ENCODE measurements at places on chromosomes 4 and X. TPM values are rescaled to one million over a fixed set of nuclear protein-coding genes. Genes with fewer than 3 reads are reported as not detected.

BGN gene
- total RNA-seq, result not detected

JCHAIN gene
- 47.0 TPM for total RNA-seq

COL25A1 gene
- total RNA-seq, result not detected

KIF4A gene
- total RNA-seq, result 0.49 TPM

F8 gene
- total RNA-seq, result 2.0 TPM

MAGEA1 gene
- not detected for total RNA-seq

ASB12 gene
- total RNA-seq, result 0.18 TPM

MAOB gene
- total RNA-seq, result not detected

GRCh38 chr4:63105839-63106238, 1303.4 kb downstream of the TECRL start:
- no peak for DNase-seq

DNA sequence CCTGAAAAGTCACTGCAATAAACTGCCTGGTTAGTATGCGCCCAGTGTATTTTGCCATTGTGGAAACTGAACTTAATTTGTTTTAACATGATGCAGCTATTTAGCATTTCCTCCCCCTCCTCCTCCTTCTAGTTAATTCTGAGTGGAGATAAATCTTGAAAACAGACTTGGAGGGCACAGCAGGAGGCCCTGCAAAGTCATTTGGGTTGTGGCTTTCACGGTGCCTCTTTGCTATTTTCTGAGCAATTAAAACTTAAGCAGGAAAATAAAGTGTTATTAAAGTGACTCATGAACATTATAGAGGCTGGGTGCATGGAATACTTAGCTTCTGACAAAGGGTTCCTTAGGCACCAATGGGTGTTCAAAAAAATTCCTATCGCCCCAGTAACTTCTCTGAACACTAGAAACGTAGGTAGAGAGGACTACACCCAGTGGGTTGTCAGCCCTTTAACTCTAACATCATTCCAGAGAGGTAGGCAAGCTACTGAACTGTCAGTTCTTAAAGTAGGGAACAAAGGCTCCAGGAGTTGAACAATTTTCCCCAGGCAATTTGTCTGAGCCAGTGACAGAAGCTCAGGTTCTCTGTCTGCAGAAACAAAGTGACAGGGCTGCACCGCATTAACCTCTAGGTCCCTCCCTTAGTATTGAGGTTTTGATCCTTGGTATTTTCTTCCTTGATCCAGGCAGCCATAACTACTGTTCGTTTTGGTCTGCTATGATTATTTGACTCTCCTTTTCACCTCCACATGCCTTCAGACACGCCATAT, 158.3 kb upstream of the KIT start:
- no peak for DNase-seq

DNA sequence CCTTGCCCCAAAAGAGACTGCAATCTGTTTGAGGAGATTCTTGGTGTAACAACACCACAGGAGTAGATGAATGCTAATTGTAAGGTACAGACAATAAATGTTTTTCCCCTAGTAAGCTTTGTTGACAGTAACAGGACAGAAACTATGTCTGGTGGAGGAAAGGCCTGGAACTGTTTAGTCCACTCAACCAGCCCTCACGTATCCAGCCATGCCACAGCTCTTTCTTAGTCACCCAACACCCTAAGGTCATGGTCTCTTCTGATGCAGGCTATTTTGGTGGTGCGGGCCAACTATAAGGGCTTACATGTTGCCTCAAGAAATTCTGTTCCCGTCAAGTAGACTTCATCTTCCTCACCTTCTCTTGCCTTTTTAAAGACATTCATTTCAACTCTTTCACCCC, 75.9 kb upstream of the GAB1 start:
- no peak for DNase-seq

GRCh38 chr4:2788532-2789103, 4.3 kb upstream of the SH3BP2 start:
- peak; percentile 17 for DNase-seq

DNA sequence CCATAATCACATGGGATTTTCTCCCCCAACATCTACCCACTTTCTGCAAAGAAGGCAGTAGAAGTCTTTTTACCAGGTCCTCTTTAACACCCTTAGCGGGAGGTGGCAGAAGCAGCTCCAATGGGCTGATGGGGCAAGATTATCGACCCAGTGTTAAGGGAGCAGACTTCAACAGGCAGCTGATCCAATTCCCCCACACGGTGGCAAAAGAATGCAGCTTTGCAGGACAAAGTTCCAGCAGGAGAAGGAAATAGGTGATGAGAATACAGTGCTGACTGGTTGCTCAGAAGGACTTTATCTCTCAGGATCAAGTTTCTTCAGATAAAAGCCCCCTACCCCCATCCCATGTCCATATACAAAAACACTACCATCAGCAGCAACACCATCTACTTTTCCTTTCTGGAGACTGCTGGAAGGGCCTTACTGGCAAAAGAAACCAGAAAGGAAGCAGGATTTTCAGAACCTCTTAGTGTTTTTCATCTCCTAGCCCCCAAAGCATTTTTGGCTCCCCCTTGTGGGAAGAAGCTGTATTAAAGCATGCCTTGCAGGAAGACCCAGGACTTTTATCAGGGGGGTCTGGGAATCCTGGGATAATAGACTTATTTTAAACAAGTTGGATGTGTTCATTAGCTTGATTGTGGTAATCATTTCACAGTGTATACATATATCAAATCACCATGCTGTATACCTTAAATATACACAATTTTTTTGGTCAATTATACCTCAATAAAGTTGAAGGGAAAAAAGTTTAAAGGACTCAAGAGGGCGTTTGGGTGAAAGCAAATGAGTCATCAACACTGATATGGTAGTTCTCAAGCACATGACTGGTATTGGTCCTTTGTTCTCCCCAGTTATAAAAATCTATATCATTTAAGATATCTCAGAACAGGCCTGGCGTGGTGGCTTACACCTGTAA, 146.4 kb downstream of the GPC3 start:
- no peak for DNase-seq

- DNase-seq, result no peak
These were observed 723.7 kb upstream of the AGA start for GRCh38 chr4:178165951-178166308.

DNA sequence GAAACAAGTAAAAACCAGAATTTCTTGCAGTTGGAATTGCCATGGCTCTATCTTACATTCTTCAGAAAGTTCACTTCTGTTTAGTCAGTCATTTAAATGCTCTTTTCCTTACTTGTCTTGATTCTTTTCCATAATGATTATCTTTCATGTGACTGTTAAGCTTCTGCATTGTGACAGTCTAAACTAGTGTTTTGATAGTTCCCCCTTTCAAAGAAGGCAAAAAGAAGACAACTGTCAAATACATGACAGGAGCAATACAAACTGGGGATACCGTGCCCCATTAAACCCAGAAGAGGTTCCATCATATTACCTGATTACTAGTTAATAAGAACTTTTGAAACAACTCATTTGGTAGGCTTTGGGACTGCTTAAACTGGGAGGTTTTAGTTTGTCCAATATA, 476.2 kb downstream of the PCDH19 start:
- no peak for DNase-seq

DNA sequence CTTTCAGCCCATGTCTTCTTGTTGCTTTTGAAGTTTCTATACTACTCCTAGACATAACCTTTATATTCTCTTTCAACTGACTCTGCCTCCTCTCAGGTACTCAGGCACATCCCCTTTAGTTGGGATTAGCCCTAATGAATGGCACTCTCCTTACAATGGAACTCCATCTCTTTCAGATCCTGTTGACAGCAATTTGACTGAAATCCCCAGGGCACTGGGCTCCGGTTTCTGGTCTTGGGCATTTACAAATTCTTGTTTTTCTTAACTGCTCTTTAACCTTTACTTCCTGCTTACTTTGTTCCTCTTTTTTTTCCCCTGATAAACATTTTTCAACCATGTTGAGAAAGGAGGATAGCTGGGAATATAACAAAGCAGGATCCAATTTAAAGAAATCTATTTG, 68.9 kb downstream of the ENOX2 start:
- no peak for DNase-seq

DNA sequence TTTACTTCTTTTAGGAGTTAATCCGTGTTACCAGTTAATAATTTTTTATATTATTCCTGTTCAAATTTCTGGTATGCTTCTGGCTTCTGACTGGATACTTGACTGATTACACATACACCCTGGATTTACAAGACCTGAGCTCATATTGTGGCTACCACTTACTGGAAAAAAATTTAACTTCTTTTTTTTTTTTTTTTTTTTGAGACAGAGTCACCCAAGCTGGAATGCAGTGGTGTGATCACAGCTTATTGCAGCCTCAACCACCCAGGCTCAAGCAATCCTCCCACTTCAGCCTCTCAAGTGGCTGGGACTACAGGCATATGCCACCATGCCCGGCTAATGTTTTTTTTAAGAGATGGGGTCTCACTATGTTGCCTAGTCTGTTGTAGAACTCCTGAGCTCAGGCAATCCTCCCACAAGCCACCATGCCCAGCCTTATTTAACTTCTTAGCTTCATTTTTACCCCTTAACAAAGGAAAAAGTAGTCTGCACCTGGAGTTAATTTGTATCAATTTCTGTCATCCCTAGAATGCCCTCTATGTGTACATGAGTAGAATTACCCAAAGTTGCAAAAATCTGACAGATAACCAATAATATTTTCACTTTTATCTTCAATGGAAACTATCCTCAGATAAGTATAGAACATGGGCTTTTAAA, 50.3 kb downstream of the TMEM165 start:
- no peak for DNase-seq

DNA sequence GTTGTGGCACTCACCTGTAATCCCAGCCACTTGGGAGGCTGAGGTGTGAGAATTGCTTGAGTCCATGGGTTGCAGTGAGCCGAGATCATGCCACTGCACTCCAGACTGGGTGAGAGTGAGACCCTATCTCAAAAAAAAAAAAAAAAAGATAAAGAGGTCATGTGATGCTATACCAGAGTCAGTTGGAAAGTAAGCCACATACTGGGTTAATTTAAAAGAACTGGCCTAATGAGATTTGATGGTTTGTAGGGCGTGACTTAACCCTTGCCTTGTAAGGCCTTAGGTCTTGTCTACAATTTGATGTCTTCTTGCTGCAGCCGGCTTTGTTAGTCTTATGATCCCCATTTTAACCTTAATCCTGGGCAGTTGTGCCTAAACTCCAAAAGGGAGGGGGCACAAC, 5.2 kb downstream of the MGST2 start:
- DNase-seq, result no peak

DNA sequence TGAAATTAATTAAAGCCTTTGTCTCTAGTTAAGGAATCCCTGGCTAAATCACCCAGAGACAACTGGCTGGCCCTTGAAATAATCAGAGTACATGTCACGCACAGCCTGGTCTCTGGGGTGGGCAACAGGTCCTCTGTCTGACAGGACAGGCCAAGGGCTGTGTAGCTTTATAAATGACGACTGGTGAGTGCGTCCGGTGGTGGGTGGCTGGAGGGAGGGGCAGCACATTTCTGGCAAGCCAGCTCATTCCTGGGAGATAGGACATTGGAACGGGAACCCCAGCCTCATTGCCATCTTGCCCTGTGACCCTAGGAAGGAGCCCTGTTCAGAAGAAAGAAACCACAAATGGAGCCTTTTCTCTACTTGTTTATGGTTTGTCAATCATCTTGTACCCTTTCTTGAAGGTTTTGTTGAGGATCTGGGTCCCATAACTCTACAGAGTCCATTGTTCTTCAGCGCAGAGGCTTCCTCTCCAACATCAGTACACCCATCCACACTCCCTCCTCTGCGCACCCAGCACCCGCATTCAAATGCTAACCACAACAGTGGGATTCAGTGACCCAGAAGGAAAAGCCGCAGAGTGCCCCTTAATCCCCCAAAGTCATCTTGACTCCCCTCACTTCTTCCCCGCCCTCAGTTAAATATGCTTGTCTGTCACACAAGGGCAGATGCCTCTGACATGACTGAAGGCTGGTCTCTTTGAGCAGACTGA, 368.1 kb downstream of the UNC5C start:
- DNase-seq, result no peak

- no peak for DNase-seq
These were observed 29.4 kb downstream of the APELA start for GRCh38 chr4:164906368-164906767.

DNA sequence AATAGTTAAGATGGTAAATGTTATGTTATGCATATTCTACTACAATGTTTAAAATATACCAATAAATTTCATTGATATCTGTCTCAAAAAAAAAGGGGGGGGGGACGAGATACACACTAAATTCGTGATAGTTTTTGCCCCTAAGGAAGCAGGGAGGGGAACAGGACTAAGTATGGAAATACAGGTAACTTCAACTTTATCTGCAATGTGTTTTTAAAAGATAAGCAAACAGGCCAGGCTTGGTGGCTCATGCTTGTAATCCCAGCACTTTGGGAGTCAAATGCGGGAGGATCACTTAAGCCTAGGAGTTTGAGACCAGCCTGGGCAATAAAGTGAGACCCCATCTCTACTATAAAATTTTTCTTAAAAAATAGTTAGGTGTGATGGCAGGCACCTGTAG, 13.4 kb upstream of the CLOCK start:
- DNase-seq, result no peak

DNA sequence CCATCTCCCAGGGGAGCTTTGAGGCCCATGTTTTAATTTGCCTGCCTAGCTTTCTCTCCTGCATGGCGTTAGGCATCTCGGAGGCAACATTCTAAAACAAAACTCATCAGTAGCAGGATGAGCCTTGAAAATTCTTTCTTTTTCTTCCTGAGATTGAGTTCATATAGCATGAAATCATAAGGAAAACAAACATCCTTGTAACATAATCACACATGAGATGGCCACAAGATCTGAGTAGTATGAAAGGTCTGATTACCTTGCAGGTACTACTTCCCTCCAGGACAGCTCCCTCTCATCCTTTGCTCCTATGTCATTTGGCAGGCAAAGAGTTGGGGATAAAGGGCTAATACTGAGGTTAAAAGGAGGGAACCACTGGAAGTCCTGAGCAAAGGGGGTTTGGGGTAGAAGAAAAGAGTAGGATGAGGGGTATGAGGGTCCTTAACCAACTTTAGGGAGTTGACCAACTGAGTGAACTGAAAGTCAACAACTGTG, 37.5 kb upstream of the CXCL8 start:
- no peak for DNase-seq

DNA sequence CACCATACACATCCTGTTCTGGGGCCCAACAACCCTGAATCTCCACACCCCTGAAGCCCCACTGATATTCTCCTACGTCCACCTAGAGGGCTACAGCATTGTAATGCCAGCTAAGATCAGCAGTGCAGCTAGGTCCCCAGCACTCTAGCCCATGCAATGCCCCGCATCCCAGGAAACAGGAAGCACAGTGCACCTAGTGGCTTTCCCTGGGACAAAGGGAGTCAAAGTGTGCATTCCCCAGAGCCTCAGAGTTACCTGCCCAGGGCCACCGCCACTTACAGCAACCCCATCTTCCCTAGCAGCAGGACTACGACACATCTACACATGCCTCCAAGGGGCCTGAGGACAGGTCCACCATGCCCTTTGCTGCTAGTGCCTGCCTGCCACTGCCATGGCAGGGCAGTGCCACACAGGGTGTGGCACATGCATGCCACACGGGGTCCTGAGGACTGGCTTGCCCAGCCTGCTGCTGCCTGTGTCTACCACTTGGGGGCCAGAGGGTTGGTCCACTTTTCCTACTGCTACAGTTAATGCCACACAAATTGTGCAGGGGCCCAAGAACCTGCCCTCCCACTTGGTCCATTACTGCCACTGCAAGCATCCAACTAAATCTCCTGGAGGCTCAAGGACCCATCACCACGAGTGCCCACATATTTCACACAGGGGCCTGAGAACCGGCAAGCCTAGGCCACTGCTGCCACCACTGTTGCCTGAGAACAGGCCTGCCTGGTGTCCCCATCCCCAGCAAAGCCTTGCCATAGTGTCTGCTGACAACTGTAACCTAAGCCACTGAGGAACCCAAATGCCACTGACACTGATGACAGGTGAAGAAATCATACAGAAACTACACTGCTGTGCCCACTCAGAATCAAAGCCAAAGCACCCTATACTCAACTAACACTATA, 23.7 kb downstream of the TLR6 start:
- DNase-seq, result no peak
